ENCODE measurements at places on chromosomes 11 and 22.

GRCh38 chr11:100354736-100355135 lies 332.4 kb upstream of the ARHGAP42 start:
- DNase-seq = no peak

- no peak for DNase-seq
Measured at GRCh38 chr11:1931341-1932104, 12.0 kb downstream of the TNNT3 start.

GRCh38 chr11:123587559-123587958 lies 66.9 kb downstream of the SCN3B start:
- DNase-seq = no peak

- DNase-seq = no peak
Measured at GRCh38 chr11:82639251-82639650, 94.4 kb downstream of the FAM181B start.

DNA sequence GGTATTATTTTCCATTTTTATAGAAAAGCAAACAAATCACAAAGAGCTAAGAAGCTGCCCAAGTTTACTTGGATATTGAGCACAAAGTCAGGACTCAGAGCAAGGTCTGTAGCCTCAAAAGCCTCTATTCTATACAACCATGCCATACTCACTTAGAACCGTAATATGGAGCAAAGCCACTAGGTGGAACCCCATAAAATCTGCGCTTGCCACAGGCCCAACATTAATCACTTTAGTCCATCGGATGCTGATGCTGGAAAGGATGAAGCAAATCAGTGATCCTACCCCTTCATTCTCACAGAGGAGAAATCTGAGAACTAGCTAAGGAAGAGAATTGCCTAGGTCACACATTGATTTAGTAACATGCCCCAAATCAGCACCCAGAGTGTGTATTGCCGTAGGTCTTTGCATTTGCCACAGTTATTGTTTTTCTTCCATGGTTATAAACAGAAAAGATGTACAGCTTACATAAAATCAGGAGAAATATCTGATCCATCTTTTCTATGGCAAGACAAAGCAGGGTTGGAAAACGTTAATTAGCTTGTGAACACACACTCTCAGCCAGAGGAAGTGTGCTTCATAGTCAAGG lies 56.7 kb upstream of the RAB38 start:
- no peak for DNase-seq

GRCh38 chr11:20116825-20117224 lies 43.5 kb downstream of the DBX1 start:
- DNase-seq = no peak

DNA sequence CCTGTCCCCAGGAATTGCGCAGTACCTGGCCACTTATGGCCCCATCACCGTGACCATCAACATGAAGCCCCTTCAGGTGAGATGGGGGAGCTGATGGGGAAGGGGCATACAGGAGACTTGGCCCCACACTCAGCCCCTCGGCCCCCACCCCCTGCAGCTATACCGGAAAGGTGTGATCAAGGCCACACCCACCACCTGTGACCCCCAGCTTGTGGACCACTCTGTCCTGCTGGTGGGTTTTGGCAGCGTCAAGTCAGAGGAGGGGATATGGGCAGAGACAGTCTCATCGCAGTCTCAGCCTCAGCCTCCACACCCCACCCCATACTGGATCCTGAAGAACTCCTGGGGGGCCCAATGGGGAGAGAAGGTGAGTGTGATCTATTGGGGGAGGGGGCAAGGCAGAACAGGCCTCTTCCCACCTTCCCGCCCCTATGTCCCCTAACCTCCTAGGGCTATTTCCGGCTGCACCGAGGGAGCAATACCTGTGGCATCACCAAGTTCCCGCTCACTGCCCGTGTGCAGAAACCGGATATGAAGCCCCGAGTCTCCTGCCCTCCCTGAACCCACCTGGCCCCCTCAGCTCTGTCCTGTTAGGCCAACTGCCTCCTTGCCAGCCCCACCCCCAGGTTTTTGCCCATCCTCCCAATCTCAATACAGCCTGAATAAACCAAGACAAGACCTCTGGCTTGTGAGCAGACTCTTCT lies 3.6 kb downstream of the CTSW start:
- DNase-seq = no peak

GRCh38 chr11:117979481-117980211 lies 6.5 kb upstream of the IL10RA start:
- DNase-seq = no peak

DNA sequence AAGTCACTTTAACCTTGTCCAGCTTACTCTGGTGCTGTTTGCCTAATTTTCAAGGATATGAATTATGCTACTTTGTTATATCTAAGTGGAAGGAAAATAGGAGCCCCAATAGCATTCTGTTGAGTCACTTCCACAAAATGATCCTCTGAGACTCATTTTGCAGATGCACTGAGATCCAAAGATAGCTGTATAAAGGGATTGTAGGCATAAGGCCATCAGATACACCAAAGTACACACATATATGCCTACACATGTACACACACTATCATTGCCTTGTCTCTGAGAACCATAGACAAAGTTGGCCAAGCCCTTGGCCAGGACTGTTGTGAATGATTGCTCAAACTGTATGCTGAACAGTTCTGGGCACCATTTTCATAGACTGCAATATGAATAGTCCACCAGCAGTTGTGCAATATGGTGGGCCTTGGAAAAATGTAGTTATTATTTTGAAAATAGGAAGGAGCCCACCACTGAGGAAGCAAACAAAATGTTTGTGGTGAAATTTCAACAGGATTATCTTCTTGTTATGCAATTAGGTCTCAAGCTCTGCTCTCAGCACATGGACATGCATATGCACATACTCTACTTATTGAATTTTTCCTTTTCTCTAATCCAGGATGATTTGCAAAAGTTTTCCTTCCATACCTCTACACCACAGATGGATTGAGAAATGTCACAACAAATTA lies 186.0 kb upstream of the CTSC start:
- DNase-seq = no peak
